ENCODE measurements at places on chromosomes 2 and 18. TPM values are rescaled to one million over a fixed set of nuclear protein-coding genes. Genes with fewer than 3 reads are reported as not detected.

The MARCHF7 gene
- total RNA-seq = 103 TPM

The APLF gene
- total RNA-seq = 3.7 TPM

The LDLRAD4 gene
- total RNA-seq = 1.8 TPM

- H3K4me3 ChIP-seq = no peak overlapping the region
- no peak for DNase-seq
- no peak overlapping the region for H3K27ac ChIP-seq
- no peaks in the 10 kb centered on the region for H3K4me1 ChIP-seq
Observed at GRCh38 chr2:218360453-218360852, 3.8 kb downstream of the CATIP start.

DNA sequence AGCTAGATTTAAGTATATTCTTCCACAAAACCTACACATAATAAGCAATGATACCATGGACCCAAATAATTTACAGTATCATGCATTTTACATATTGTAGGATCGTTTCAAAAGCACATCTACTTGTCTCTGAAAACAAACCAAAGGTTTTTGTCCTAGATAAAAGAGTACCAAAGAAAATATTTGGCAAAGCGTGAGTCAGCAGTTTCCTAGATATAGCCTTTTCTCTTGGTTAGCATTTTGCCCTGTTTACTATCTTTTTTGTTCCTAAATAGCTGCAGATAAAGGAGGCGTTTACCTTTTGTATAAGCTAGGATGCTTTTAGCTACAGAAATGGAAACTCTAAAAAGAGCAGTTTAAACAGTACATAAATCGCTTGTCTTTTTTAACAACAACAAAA lies 305.8 kb upstream of the GULP1 start:
- peak overlapping the region; percentile 19 for H3K27ac ChIP-seq
- no peaks in the 10 kb centered on the region for H3K36me3 ChIP-seq
- H3K4me3 ChIP-seq = no peak overlapping the region
- H3K4me1 ChIP-seq = peaks cover 8% of the 10 kb centered on the region
- no peaks in the 10 kb centered on the region for H3K27me3 ChIP-seq
- no peak for DNase-seq

GRCh38 chr18:55084550-55084949 lies 125.3 kb upstream of the CCDC68 start:
- H3K36me3 ChIP-seq = no peaks in the 10 kb centered on the region
- no peaks in the 10 kb centered on the region for H3K4me1 ChIP-seq
- DNase-seq = no peak
- H3K27ac ChIP-seq = no peak overlapping the region
- no peaks in the 10 kb centered on the region for H3K27me3 ChIP-seq
- H3K4me3 ChIP-seq = no peak overlapping the region

- 0 out of 2 replicates have a peak, but pooled peaks cover 3% of the 10 kb centered on the region for H3K4me1 ChIP-seq
- H3K27me3 ChIP-seq = no peaks in the 10 kb centered on the region
- DNase-seq = no peak
- no peak overlapping the region for H3K4me3 ChIP-seq
Observed at GRCh38 chr2:66477135-66477842, 42.4 kb downstream of the MEIS1 start.

GRCh38 chr2:113807721-113808120 lies 51.3 kb upstream of the SLC35F5 start:
- H3K36me3 ChIP-seq = peaks cover 2% of the 10 kb centered on the region
- H3K27ac ChIP-seq = no peak overlapping the region
- no peak overlapping the region for H3K4me3 ChIP-seq
- DNase-seq = no peak

DNA sequence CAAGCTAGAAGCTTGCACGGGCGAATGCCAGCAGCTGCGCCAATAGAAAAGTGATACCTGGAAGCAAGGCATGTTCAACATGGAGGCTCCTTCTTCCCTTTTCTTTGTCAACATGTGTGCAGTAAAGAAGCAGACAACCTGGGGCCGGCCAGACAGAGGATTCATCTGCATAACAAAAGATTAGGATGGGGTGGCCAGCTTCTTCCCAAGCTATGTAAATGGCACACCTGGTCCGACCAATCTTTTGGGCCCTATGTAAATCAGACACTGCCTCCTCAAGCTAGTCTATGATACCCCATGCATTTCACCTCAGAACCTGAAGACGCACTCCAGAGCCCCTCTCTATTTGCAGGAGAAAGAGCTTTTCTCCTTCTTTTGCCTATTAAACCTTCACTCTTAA lies 66.4 kb upstream of the TGFA start:
- peaks cover 23% of the 10 kb centered on the region for H3K36me3 ChIP-seq
- no peaks in the 10 kb centered on the region for H3K27me3 ChIP-seq
- H3K27ac ChIP-seq = peak overlapping the region; percentile 21
- H3K4me3 ChIP-seq = peak overlapping the region; percentile 52

- no peak overlapping the region for H3K27ac ChIP-seq
- H3K4me1 ChIP-seq = peaks cover 6% of the 10 kb centered on the region
- DNase-seq = no peak
- H3K27me3 ChIP-seq = no peaks in the 10 kb centered on the region
- no peaks in the 10 kb centered on the region for H3K36me3 ChIP-seq
Observed at GRCh38 chr2:166373951-166374350, 1.8 kb downstream of the SCN9A start.
